ENCODE measurements at places on chromosomes 7 and 10. TPM values are rescaled to one million over a fixed set of nuclear protein-coding genes. Genes with fewer than 3 reads are reported as not detected.

YAE1 gene
- 33.6 TPM for total RNA-seq

ANKRD7 gene
- not detected for total RNA-seq

C10orf143 gene
- total RNA-seq = 1.6 TPM

PIK3AP1 gene
- 1.7 TPM for total RNA-seq

TMEM229A gene
- total RNA-seq = 0.06 TPM

CCDC172 gene
- total RNA-seq = not detected

CYP26C1 gene
- 0.22 TPM for total RNA-seq

PDE6C gene
- not detected for total RNA-seq

GIMAP1 gene
- not detected for total RNA-seq

SRRM3 gene
- total RNA-seq = 4.6 TPM

MSMB gene
- not detected for total RNA-seq

NKX2-3 gene
- total RNA-seq = not detected

MSANTD7 gene
- total RNA-seq = 18.8 TPM

SPDYE5 gene
- total RNA-seq = not detected

POM121L12 gene
- total RNA-seq = not detected

MLXIPL gene
- total RNA-seq = 0.87 TPM

GPC2 gene
- total RNA-seq = 61.0 TPM

SYT15B gene
- total RNA-seq = not detected

CCL24 gene
- total RNA-seq = not detected

ZNF735 gene
- total RNA-seq = not detected

ERVW-1 gene
- total RNA-seq = not detected

SPAM1 gene
- total RNA-seq = not detected

CTNNA3 gene
- 12.9 TPM for total RNA-seq

STAG3 gene
- 1.2 TPM for total RNA-seq

IDI1 gene
- total RNA-seq = 168 TPM

ELMO1 gene
- 27.0 TPM for total RNA-seq

LEP gene
- total RNA-seq = not detected

PRXL2A gene
- 81.4 TPM for total RNA-seq

FAM170B gene
- not detected for total RNA-seq

THSD7A gene
- total RNA-seq = 0.22 TPM

ENO4 gene
- 0.84 TPM for total RNA-seq

NPFFR1 gene
- not detected for total RNA-seq

FAM25G gene
- total RNA-seq = not detected

TDRD1 gene
- total RNA-seq = not detected

C7orf33 gene
- total RNA-seq = not detected

HTR7 gene
- not detected for total RNA-seq

EBF3 gene
- total RNA-seq = 0.40 TPM

HELLS gene
- 314 TPM for total RNA-seq

SPACDR gene
- total RNA-seq = 0.71 TPM

AMPH gene
- total RNA-seq = 22.8 TPM

MRLN gene
- total RNA-seq = not detected

AKR1C8 gene
- not detected for total RNA-seq

METTL2B gene
- total RNA-seq = 50.1 TPM

TMEM60 gene
- 36.8 TPM for total RNA-seq

ZNF862 gene
- 12.6 TPM for total RNA-seq

TMEM184A gene
- total RNA-seq = 0.22 TPM

SEC31B gene
- total RNA-seq = 8.8 TPM

Measured in neural progenitor cell (in vitro differentiated cells).